ENCODE measurements at places on chromosomes 4 and X.

DNA sequence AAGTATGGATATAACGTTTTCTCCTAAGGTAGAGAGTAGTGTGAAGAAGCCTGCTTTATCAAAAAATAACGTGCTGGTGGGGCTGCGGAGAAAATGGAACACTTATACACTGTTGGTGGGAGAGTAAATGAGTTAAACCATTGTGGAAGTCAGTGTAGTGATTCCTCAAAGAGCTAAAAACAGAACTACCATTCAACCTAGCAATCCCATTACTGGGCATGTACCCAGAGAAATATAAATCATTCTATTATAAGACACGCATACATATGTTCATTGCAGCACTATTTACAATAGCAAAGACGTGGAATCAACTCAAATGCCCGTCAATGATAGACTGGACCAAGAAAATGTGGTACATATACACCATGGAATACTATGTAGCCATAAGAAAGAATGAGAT, 196.4 kb downstream of the DMD start:
- no peak for DNase-seq

- no peak for DNase-seq
Measured at GRCh38 chr4:155734065-155734464, 24.8 kb upstream of the GUCY1B1 start.

GRCh38 chrX:120274958-120275357, 24.3 kb downstream of the ZBTB33 start:
- DNase-seq: no peak

- no peak for DNase-seq
Measured at GRCh38 chr4:190014771-190015537, 12.1 kb downstream of the FRG2 start.

DNA sequence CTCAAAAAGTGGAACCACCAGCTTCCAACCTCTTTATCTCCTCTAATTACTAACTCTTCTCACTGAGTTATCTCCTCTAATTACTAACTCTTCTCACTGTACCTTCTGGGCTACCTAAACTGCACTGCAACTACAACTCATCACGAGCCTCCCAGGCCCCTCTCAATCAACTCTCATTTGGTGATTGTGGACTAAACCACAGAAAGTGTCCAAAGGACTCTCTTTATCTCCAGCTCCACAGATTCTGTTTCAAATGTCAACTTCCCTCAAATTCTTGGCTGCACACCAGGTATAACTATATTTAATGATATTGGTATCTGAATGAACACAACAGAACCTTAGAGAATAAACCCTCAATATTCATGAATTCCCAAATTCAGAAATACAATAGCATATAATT, 182.9 kb downstream of the MAML3 start:
- DNase-seq: no peak

- DNase-seq: no peak
Measured at GRCh38 chr4:186554539-186554913, 841 bp downstream of the MTNR1A start.

DNA sequence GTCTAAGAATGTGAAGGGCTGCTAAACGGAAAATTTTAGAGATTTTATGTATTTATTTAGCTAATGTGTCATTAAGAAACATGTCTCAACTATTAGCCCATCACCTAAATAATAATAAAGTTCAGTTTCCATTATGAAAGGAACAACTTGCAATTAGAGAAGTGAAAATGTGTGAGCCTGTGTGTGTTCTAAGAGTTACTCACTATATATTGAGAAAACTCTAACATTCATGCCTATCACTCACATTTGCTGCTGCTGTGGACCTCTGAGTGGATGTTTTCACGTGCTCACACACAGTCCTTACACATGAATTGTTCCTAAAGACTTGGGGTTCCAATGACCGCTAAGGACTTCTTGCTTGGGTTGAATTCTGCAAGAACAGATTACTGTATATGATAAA, 364.0 kb downstream of the TMA16 start:
- no peak for DNase-seq

DNA sequence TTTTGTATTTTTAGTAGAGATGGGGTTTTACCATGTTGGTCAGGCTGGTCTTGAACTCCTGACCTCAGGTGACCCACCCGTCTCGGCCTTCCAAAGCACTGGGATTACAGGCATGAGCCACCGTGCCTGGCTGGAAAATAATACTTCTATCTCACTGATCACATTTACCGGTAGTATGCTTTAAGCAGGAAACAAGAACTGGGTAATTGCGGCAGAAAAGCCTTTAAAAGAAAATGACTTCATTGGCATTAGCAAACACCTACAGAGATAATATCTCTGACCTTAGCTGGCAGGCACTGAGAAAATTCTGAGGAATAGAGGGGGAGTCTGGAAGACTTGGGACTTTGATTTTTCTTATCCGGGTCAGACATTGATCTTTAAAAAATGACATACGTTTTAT, 78.5 kb downstream of the SHROOM3 start:
- DNase-seq: no peak

GRCh38 chrX:148540671-148541583, 40.5 kb downstream of the AFF2 start:
- DNase-seq: no peak

- no peak for DNase-seq
Measured at GRCh38 chrX:48616576-48616975, 19.3 kb downstream of the WDR13 start.

DNA sequence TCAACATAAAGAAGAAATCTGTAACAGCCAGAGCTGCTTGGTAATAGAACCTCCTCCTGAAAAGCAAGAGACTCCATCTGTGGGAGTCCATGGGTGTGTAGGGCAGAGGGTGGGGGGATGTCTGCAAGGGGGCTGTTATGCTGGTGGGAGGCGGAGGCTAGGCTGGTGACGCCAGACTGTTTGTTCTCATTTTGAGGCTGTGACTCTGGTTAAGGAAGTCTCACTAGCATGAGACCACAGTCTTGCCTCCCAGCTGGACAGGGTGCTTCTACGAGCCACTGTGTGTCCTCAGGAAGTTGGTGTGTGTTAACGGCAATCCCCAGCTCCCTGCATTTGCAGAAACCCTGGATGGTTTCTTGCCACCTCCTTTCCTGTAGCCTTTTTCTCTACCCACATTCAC, 79.8 kb downstream of the NSUN7 start:
- DNase-seq: no peak

DNA sequence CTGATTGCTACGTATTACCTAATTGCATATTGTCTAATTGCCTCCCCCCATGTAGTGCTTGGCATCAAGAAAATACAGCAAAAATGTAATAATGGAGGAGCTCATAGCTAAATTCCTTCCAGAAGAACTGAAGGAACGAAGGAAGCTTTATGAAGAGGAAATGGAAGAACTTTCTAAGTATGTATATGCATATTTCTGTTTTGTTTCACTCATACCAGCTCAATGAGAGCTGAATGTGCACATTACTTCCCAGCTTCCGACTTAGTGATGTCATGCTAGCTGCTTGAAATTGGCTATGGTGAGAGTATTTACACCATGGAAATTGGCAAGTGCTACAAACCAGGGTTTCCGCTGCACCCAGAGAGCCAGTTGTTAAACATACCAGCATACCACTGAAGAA, 34.7 kb downstream of the LONRF3 start:
- no peak for DNase-seq

DNA sequence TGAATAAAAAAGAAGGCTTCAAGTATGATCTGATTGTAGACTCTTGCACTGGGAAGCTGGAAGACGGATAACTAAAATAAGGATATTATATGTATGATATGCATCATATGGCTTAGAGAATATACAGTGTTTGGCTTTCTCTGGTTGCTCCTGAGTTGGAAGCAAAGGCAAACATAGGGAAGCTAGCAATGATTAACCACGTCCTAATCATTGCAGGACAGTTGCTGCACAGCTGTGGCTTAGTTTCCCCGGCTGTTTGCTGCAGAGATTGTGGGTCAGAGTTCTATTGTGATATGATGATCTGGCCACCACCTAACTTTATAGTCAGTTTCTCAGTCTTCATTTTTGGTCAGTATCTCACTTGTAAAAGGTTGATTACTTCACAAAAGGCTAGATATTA, 36.3 kb upstream of the PARM1 start:
- DNase-seq: no peak

DNA sequence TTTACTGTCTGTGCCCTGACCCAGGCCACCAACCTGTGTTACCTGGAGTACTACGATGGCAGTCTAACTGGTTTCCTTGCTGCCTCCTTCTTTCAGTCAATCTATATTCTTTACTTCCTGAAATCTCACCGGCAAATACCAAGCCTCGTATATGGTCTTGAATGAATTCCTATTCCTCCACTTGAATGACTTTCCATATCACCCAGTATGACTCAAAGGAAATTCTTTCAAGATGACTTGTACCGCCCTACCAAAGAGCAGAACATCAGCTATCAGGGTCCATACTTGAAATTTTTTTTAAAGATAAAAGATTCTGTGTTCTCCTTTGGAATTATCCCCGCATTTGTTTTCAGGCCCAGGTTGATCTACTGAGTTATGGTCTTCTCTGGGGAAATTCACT, 378.0 kb downstream of the AFF2 start:
- no peak for DNase-seq

DNA sequence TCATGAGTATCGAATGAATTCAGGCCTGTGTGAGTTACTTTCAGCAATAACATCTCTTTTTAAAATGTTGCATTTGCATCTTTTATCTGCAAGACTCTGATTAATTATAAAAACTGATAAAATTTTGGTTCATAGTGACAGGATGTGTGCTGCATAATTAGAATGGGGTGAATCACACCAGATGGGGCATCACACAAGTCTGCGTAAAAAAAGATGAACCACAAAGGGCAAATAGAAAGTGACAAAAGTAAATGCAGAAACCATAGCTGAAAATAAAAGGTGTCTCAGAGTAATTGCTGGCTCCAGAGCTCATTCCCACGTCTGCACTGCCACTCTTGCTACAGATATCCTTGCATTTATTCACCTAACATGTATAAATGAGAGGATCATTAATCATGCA, 131.1 kb downstream of the HS3ST1 start:
- DNase-seq: no peak

GRCh38 chrX:40097504-40098263, at the start of gene BCOR:
BCOR (minus strand) TSS chrX:40097958; CDS start chrX:40077929, 20,029 bp downstream.
- DNase-seq: no peak

DNA sequence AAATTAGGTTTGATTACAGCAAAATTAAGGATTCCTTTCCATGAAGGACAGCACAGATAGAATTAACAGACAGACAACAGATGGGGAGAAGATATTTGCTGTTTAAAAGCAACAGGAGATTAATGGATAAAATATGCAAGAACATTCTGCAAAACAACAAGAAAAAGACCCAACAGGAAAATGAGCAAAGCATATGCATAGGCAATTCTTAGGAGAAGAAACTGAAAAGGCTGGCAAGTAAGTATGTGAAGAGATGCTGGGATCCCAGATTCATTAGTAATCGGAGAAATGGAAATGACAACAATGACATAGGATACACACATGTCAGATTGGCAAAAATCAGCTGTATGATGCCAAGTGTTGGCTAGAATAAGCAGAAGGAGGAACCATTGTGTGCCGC, 27.5 kb upstream of the HMGB3 start:
- no peak for DNase-seq
